ENCODE measurements at places on chromosomes 6 and 20.

DNA sequence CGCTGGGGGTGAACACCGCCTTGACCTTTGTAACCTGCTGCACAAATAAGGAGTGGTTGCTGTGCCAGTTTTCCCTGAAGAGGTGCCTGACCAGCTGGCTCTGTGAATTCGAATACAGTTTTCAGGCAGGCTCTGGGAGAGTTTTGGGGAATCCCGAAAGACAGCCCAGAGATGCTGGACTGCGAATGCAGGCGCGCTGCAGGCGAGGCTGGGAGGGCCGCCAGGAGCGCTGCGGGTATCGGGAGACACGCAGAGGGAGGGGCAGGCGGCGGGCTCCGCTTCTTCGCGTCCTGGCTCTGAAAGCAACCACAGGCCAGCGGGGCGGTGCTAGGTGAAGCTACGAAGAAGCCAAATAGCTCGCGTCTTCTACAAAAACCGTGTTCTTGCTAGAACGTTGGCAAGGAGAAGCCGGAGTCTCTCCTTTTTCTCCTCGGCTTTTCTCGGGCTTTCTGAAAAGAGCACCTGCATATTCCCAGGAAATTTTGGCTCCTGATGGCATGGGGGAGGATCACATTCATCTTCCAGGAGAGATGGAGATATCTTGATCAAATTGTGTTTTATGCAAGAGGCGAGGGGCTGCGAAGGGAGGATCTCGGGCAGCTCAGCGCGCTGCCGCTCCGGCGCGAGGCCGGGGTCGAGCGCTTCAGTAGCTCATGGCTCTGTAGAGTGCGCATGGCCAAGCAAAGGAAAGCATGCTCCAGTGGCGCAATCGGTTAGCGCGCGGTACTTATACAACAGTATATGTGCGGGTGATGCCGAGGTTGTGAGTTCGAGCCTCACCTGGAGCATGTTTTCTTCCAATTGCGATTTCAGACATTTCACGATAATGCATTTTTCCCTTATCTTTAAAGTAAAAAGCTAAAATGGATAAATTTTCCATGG is 158.1 kb upstream of the ZNF184 start:
- DNase-seq, result peak; percentile 54

DNA sequence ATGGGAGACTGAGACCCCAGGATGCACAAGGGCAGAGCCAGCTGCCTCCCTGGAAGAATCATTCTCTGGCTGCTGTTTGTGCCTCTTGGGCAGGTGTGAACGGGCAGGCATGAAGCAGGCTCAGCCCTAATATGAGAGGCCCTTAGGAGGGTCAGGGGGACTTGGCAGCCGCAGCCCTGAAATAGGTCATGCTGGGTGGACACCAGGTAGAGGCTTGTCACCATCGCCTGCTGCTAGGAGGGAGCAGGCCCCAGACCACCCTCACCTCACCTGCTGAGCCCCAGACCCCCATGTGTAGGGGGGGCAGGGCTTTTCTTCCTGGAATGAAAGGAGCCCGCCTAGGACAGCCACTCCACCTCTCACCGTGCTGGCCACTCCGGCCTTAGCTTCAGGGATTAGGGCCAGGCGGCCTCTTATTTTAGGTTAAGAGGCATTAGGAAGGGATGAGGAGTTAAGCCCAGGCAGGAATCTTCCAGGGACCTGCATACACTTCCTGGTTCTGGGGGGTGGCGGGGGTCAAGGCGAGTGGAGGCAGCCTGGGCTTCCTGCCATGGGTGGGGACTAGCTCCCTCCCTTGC is 92.4 kb downstream of the ASXL1 start:
- no peak for DNase-seq

- no peak for DNase-seq
Observed at GRCh38 chr6:132814716-132815570, 574 bp downstream of the RPS12 start.

DNA sequence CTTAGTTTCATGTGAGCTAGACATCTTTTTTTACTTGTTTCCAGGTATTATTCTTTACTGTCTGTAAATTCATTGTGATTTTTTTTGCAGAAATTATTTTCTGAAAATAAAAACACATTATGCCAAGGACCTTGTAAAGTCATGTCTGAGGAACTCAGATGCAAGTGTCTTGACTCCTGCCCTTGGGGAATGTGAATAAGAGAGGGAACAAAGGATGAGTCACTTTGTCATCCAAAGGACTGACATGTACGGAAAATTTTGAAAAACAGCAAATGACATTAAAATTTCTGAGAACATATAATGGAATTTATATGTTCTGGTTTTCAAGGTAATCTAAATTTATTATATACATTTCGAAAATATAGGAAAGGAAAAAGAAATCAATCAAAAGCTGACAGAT is 660.4 kb downstream of the CD109 start:
- DNase-seq, result peak; percentile 40

- no peak for DNase-seq
Observed at GRCh38 chr6:80250391-80250997, 144.0 kb downstream of the BCKDHB start.

DNA sequence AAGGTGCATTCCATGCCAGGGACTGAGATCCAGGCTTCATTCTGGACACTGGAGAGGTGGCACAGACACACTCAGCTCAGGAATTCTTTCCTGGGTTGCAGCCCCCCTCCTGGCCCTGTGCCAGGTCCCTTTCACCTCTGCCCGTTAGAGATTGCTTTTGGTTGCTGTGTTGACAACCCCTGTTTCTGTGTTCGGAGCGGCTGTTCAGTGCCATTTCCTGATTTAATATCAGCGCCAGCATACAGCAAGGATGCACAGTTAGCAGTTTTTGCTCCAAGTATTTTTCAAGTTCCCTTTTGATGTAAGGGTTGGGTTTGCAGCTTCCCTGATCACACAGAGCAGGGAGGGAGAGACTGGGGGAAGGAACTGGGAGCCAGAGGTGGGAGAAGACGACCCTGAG is 8.5 kb upstream of the MAFB start:
- no peak for DNase-seq

GRCh38 chr6:138864343-138864890 is 68.5 kb downstream of the ECT2L start:
- DNase-seq, result no peak

GRCh38 chr6:9398071-9398766 is 962.9 kb upstream of the SLC35B3 start:
- DNase-seq, result no peak

GRCh38 chr6:130699742-130700141 is 127.5 kb upstream of the SMLR1 start:
- DNase-seq, result no peak

DNA sequence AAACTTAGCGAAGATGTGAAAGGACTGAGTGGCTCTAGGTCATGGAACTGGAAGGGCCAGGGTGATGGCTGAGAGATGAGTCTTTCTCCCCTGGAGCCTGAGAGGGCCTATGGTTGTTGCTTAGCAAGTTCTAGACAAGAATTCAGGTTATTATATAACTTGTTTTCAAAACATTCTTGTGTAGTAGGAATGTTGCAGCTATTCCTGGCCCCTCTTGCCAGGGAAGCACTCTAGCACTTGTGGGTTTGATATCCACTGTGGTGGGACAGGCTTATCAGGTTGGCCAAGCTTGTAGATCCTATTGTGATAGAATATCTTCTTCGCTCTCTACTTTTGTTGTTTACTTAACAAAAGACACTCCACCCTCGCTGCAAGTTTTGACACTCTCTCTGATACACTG is 211.8 kb upstream of the CITED2 start:
- DNase-seq, result no peak

- no peak for DNase-seq
Observed at GRCh38 chr6:12178521-12178920, 111.6 kb upstream of the EDN1 start.

- DNase-seq, result no peak
Observed at GRCh38 chr20:53220482-53221307, 248.5 kb downstream of the TSHZ2 start.

DNA sequence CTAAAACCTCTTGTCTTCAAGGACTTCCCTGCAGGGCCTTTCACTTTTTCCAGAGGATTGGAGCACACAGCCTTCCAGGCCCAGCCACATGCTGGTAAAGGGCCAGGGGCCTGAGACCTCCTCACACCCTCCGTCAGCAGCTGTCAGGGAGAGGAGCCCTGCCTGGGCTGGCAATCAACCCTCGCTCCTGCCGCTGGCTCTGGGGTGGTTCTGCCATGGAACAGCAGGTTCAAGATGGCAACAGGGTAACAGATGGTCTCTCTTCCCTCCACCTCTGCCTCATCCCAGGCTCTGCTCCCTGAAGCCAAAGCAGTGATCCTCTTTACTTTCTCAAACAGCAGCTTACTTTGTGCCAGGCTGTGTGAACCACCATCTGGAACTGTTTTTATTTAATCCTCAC is 23.8 kb downstream of the PCNA start:
- DNase-seq, result no peak

DNA sequence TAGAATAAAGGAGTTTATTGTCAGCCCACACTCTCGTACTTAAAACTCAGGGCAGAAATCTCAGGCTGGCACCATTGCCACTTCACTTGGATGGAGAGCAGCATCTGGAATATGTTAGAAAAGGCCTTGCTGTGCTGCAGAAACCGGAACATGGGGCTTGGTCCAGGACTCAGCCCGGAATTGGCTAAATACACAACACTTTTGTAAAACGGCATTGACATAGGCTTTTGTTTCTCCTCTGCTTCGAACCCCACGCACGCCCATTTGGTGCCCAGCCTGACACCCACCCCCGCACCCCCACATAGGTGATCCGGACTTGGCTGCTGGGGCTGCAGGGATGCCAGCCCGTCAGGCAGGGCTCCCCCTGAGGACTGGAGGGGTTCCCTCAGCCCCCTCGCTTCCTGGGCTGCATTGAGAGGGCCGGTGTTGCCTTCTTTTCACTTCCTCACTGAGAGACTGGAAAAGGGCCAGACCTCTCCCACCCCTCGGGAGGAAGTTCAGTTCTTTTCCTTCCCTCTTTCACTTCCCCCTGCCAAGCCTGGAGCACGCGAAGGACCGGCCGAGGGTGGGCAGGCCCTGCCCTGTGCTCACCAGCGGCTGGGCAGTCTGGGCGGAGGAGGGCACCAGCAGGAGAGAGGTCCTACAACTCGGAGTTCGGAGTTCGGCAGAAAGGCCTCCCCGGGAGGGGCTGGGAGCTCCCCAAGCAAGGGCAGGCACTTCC is 17.9 kb upstream of the CST3 start:
- peak; percentile 48 for DNase-seq

- no peak for DNase-seq
Observed at GRCh38 chr20:16271450-16271849, 301.8 kb downstream of the KIF16B start.

- DNase-seq, result no peak
Observed at GRCh38 chr6:87826424-87826823, 124.4 kb upstream of the AKIRIN2 start.

- DNase-seq, result no peak
Observed at GRCh38 chr6:82506526-82506925, 142.9 kb downstream of the TPBG start.

DNA sequence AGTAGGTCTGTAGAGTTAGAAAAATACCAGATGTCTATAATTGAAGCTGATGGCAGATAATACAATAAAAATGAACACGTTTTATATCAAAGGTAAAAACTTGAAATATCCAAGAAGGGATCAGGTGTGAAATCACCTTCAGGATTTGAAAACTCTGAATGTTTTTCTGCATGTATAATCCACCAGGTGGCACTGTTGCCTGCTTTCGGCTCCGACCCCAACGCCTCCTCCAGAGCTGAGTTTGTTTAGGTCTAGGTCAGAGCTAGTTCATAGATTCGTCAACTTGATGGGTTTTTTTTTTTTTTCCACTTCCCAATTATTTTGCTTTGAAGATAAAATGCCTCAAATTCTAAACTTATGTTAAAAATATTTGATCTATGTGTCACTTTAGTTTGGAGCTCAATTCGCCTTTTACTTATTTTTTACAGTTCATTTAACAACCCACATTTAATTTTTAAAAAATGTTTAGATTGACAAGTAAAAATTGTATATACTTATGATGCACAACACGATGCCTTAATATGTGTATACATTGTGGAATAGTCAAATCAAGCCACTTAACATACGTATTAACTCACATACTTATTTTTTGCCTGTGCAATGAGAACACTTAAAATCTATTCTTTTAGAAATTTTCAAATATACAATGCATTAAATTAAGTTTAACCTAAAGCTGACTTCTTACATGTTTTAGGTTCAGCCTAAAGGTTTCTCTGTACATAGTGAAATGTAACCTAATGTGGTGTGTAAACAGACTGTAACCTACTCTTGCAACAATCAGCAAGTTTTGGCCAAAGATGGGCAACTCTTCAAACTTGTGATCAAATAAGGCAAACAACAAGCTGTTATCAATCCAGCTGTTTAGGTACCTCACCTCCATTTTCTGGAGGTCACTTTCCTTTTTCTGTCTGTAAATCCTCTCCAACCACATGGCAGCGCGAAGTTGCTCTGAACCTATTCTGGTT is 39.4 kb upstream of the ENPP4 start:
- peak; percentile 83 for DNase-seq

DNA sequence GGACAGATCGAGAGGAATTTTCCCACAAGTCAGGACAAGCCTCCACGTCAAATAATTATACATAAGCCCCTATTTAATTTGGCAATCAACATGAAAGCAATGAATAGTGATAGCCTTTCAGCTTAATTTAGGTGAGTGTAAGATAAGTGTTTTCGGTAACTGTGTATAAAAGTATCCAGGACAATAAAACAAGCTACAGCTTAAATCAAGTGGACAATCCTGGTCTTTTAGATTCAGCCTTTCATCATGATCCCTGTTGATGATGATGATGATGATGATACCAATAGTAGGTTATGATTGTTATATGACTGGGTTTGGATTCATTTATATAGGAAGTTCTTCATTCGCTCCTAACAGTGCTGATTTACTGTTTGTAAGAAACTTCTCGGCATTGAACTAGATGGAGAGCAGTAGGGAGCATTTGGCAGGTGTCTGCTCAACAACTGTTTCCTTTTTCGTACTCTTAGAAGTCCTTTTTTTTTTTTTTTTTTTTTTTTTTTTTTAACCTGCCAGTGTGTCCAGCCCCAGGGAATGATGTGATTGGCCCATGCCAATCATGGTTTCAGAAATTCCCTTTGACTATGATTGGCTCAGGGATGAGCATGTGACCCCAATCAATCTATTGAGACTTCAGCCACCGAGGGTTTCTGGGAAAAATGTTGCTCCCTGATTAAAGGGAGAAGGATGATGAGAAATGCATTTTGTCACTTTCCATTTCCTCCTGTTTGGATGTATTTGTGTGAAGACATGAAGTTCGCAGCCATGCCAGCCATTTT is 11.3 kb upstream of the RNF182 start:
- DNase-seq, result no peak

GRCh38 chr6:134534708-134535149 is 216.8 kb upstream of the SGK1 start:
- DNase-seq, result peak; percentile 28

- peak; percentile 88 for DNase-seq
Observed at GRCh38 chr6:136669299-136669699, 119.1 kb upstream of the MAP7 start.

- no peak for DNase-seq
Observed at GRCh38 chr20:57173986-57174385, 92.5 kb downstream of the BMP7 start.

GRCh38 chr20:562232-562897 is 18.8 kb upstream of the CSNK2A1 start:
- no peak for DNase-seq

DNA sequence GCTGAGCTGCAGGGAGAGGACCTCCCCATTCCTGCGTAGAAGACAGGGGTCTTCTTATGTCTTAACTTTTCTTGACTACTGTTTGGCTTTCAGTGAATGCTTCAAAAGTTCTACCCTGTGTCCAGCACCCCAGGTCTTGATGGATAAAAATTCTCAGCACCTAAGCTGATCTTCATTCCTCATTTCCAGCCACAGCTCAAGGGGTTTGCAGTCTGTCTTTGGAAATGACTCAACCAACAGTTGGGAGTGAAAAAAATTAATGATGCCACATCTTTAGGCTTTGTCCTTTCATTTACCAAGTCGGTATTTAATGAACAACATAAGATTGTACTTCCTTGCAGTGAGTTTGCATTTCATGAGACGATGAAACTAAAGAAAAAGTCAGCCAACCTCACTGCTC is 40.3 kb downstream of the PRDM1 start:
- DNase-seq, result no peak

Measured in adipocyte (in vitro differentiated cells).